ENCODE measurements at places on chromosomes 12 and 14.
A peak's percentile ranks its signal among the peaks of the same experiment; 100 is the strongest.

- DNase-seq, result no peak
Measured at GRCh38 chr14:73254247-73255004, 17.1 kb downstream of the PAPLN start.

- no peak for DNase-seq
Measured at GRCh38 chr12:8950702-8951478, 1.4 kb upstream of the M6PR start.

GRCh38 chr12:94618995-94619695, 31.2 kb downstream of the TMCC3 start:
- DNase-seq, result peak; percentile 44

DNA sequence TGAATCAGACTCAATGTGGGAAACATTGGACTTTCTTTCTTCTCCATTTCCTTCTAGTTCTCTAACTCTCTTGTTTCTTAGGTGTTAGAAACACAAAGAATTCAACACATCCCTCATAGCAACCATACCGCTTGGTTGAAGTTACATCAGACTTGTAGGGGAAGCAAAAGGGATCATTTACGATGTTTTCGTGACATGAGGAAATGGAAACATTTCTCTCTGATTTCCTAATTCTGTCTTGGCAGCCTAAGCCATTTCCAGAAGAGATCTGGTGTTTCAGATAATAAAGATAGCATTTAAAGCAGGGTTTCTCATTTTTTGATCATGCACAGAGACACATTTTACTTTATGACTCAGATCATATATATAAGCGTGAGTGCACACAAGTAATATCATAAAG, 202.0 kb downstream of the TMEM132C start:
- no peak for DNase-seq

DNA sequence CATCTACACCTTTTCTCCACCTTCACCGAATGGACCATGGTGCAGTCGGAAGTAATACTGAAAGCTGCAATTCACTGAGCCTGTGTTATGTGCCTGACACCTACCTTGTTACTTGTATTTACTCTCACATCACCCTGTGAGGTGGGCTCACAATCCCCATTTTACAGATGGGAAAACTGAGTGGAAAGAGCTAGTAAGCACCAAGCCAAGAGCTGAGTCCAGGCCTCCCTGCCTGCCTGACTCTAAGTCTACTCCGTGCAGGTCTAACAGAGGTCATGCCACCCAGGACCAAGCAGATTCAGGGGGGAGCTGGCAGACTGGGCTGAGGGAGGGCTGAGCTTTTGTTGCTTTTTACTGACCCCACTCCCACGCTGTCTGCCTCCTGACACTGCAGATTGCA, 29.1 kb upstream of the TC2N start:
- DNase-seq, result no peak

GRCh38 chr14:91123201-91123600, 9.3 kb downstream of the DGLUCY start:
- no peak for DNase-seq

- DNase-seq, result peak; percentile 69
Measured at GRCh38 chr14:94770251-94770749, 387 bp upstream of the GSC start.

DNA sequence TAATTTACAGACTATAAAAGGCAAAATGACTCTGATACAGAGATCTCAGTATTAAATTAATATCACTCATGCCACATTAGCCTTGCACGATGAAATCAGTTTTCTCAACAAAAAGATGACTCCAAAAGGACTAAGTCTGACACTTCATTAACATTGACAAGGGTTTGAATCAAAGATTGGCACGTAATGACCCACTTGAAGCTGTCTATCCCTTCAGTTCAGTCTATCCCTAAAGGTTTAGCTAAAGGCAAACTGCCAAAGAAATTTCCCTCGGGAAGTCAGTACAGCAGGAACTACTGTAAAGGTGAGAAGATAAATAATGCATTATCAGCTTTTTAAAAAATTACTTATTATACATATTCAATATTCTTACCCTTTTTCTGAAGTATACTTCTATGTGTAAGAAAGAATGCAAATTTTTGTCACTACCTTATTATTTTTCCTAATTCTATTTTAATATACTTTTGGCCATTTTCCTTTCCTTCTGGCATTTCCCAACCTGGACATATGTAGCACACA, 127.1 kb downstream of the NELL2 start:
- no peak for DNase-seq

DNA sequence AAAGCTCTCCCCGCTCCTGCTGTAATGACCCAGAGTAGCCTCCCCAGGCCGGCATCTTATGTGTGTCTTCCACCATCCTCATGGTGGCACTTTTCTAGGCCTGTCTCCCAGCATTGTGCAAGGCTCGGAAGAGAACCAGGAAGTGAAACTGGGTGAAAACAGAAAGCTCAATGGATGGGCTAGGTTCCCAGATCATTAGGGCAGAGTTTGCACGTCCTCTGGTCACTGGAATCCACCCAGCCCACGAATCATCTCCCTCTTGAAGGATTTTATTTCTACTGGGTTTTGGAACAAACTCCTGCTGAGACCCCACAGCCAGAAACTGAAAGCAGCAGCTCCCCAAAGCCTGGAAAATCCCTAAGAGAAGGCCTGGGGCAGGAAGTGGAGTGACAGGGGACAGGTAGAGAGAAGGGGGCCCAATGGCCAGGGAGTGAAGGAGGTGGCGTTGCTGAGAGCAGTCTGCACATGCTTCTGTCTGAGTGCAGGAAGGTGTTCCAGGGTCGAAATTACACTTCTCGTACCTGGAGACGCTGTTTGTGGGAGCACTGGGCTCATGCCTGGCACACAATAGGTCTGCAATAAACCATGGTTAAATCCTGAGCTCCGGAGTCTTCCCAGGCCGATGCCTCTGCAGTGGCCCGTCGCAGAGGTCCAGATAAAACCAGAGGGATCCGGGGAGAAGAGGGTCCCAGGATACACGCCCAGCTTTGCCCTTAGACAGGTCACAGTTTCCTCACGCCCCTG, 15.6 kb downstream of the ACVRL1 start:
- DNase-seq, result peak; percentile 30

GRCh38 chr14:97177635-97178034, 380.5 kb downstream of the VRK1 start:
- no peak for DNase-seq

GRCh38 chr12:80559766-80560165, 115.7 kb downstream of the PTPRQ start:
- no peak for DNase-seq

DNA sequence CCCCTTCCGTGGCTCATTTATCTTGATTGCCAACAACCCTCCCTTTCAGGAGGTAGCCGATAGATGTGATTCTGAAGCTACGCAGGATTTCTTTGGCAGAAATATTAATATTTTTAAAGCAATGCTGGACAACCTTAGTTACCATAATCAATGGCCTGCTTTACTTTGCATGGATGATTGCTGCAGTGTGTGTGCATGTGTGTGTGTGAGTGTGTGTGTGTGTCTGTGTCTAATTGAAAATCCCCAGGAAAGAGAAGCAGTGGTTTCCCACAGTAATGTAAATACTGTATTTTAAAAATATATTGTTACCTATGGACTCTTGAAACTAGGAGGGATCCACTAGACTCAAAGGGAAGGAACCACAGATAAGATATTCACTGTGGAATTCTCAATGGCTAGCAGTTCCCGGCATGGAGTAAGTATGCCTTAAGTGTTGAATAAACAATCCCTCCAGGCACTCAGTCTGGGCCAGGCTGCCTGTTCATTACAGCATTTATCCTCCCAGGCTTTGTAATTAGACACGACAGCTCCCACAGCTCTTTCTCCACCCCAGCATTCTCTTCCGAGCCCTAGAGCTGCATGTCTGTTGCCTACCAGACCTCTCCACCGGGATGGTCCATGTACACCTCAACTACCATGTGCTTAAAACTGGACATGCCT, 22.5 kb upstream of the C14orf132 start:
- DNase-seq, result peak; percentile 87

- no peak for DNase-seq
Measured at GRCh38 chr14:105074601-105075053, 9.4 kb upstream of the GPR132 start.

DNA sequence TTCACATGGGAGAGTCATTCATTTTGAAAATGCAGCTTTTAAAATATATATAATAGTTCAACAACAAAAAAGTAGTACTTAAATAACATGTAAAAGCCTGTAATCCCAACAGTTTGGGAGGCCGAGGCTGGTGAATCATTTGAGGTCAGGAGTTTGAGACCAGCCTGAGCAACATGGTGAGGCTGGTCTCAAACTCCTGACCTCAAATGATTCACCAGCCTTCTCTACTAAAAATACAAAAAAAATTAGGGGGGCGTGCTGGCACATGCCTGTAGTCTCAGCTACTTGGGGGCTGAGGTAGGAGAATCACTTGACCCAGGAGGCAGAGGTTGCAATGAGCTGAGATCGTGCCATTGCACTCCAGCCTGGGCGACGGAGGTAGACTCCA, 256.3 kb upstream of the RGS6 start:
- no peak for DNase-seq

DNA sequence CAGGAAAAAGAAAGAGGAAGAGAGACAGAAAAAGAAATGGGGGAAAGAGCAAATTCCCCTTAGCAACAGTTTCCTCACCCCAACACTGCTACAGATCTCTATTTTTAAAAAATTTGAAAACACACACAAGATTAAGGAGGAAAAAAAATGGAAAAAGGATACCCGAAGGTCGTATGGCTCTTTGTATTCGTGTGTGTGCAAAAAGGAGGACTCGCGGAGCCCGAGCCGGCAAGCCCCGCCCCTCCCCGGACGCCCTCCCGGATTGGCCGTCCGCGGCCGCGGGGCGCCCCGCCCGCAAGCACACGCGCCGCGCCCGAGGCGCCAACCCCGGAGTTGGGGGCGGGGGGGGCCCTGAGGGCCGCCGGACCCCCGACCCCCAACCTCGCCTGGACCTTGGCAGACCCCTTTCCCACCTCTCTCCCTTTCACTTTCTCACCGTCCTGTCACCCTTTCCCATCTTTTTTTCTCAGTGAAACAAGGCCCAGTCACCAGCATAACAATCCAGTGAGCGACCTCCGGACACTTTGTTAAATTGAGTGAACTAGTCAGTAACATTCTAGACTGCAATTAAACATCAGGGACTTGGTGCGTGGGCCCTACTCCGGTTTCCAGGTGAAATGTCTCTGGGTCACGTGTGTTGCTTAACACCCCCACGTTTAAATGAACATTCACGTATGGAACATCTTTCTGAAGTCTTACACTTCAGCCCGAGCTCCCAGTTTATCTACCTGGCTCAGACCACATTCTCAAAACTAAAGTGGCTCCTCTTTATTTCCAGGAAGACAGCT, at the start of gene C14orf93:
TSS of gene C14orf93 (minus strand) at position 205 of the 788 bp plus-strand sequence. CDS start 11,120 bp downstream, outside the sequence.
- peak; percentile 79 for DNase-seq

- no peak for DNase-seq
Measured at GRCh38 chr14:68333262-68333661, 459.6 kb downstream of the ZFP36L1 start.

DNA sequence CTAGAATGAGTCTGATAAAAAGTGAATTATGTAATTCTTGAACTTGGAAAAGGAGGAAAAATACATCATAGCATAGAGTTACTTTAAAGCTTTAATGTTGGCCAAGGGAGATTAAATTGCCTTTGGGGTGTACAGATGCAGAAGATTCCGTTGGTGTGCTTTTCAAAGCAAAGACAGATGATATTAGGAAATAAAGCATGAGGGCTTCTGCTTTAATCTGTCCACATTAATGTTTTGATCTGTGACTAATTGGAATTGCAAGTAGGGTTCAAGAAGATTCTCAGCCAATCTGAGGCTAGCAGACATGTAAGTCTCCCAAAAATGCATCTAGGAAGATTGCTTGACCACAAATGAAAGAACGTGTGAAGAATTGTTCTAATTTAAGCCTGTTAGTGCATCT, 35.2 kb downstream of the LGR5 start:
- DNase-seq, result no peak

- DNase-seq, result no peak
Measured at GRCh38 chr14:105267820-105268548, 19.7 kb downstream of the BTBD6 start.

DNA sequence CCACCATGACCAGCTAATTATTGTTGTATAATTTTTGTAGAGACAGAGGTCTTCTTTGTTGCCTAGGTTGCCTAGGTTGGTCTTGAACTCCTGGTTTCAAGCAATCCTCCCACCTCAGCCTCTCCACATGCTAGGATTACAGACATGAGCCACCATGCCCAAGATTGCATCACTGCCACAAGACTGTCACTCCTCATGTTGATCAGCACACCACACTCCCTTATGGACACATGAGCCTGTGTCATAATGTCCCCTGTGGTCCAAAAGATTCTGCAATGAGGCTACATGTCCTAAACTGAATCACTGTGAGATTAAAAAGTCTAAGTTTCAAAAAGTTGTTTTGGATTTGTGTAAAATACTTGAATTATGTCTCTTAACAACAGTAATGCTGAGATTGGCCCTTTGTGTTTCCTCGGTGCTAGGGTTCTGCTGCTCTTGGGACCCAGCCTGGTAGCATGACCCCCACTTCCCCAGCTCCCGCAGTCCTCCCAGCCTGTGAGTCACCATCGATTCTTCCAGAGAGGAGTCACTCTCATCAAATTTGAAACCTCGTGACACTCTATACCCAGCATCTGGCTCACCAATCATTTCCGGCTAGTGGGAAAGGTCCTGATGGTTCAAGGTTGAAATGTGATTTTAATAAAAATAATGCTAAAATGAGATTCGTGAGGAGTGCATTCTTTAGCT, 890.9 kb downstream of the VRK1 start:
- DNase-seq, result no peak

- DNase-seq, result no peak
Measured at GRCh38 chr14:65297744-65298143, 114.8 kb upstream of the FUT8 start.

- DNase-seq, result no peak
Measured at GRCh38 chr12:64840119-64840518, 15.7 kb downstream of the TBC1D30 start.

DNA sequence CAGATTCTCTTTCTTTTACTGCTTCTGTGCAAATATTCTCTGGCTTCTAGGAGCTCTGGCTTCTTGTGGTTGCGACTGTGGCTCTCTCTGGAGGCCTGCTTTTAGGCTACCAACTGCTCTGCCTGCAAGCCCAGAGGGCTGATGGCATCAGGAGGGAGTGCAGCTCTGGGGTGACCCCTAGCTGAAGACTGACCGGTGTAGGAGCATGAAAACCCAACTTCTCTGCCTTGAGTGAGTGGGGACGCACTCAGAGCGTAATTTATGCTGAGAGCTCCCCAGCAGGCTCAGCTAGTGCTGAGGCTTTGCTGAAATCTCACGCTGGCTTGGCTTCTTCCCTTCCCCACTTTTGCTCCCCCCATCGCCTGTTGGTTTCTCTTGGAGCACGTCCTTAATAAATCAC, 29.9 kb upstream of the RBM19 start:
- peak; percentile 34 for DNase-seq

DNA sequence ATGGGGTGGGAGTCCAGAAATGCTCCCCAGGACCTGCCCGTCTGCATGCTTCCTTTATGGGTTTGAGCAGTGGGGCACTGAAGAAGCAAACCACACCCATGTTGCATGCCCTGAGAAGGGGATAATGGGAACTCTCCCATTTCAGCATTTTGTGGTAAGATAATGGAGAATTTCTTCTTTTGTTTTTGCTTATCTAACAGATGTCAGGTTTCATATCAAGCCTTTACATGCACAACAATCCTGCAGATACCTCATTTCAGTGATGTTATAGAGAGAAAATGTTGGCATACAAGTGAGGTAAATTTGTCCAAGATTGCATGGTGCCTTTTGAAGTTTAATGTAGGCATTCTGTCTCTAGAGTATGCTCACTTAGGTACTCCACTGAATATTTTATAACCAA, 177.0 kb downstream of the ALX1 start:
- no peak for DNase-seq
